NCI-H460 (cell line): ENCODE measurements at places on chromosomes 1 and 21. TPM values are rescaled to one million over a fixed set of nuclear protein-coding genes. Genes with fewer than 3 reads are reported as not detected.

DNA sequence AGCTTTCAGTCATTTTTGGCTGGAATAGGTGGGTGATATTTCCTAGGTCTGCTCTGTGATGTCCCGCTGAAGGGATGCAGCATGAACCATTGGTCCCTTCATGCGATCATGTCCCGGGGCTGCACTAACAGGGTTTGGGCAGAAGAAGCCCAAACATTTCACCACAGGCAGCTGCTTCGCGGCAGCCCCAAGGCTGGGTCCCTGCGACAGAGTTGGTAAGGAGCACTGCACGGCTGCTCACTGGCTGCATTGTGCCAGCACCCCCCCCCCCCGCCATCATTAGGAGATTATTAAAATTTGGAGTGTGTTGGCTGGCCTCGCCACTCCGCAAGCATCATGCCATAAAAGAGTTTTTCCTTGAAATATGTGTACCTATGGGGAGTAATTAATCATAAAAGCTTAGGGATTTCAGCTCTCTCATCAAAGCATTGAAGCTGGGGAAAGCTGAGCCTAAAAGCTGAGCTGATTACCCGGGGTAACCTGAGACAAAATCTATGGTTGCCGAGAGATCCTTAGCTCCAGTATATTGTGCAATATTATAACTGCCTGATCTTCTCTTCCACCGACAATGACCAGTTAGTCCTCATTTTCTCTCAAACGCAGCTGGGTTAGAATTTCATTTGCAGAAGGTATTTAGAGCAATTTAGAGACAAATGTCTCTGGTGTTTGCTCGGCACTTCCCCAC is 62.5 kb downstream of the PEX14 start:
- no peak for DNase-seq

DNA sequence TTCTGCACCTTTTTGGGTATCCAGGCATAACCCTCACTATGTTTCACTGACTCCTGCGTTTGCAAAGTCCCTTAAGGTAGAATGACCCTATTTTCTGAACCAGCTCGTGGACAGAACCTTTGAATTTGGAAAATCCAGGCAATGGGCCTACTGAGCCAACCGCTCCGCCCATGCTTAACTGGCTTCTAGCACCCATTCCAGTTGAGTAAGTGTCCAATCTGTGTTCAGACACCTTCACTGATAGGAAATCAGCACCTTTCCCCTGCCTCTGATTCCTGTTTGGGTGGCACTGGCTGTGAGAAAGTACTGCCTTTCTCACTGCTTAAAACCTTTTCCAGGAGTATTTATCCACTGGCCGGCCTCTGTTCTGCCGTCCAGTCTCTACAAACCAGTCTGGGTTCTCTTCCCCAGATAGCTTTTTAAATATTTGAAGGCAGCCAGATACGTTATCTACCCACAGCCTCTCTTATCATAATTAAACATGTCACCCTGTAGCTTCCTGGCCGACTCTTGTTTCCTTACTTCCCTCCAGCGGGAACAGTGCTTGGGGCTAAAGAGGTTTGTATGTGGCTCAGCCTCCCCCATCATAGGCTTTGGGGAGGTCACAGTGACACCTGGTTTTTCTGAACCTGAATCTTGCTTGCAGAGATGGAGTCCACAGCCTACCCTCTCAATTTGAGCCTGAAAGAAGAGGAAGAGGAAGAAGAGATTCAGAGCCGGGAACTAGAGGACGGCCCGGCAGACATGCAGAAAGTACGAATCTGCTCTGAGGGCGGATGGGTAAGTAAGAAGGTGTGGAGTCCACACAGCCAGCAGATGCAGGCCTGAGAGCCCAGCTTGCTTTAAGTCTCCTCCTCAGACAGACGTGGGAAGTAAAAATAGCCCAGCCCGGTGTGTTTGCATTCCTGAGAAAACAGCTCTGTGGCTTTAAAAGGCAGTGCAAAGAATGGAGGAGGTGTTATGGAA is 1.3 kb downstream of the POGK start:
- no peak for DNase-seq

GRCh38 chr1:204322339-204322868 is 37.3 kb downstream of the PLEKHA6 start:
- no peak for DNase-seq

- no peak for DNase-seq
Observed at GRCh38 chr1:248733566-248733965, 22.0 kb downstream of the LYPD8 start.

DNA sequence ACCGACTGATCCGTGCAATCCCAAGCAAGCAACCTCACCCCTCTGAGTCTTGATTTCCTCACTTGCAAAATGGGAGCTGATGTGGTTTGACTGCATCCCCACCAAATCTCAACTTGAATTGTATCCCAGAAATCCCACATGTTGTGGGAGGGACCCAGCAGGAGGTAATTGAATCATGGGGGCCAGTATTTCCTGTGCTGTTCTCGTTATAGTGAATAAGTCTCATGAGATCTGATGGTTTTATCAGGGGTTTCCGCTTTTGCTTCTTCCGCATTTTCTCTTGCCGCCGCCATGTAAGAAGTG is 58.4 kb downstream of the FHAD1 start:
- DNase-seq = no peak

DNA sequence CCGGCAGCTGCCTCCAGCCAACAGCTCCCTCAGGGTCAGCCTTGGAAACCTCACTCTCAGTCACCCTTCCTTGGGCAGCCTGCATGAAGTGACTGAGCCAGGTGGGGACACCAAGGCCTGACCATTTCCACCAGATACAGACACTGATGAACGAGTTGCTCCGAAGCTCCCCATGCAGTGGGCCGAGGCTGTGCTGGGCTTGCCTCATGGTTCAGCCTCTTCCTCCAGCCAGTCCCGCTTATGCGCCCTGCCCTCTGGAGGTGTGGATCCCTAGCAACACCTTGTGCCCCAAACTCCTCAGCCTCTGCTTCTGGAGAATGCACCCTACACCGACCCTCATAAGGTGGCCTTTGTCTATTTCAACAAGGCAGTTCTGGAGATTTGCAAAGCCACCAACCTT is 236.0 kb downstream of the RRAGC start:
- DNase-seq = no peak

- peak; percentile 64 for DNase-seq
Observed at GRCh38 chr1:230073371-230074035, 6.5 kb downstream of the GALNT2 start.

The NBPF20 gene
- 2.5 and 2.8 TPM in 2 replicates for total RNA-seq

The KMO gene
- 0.17 and 0.35 TPM in 2 replicates for total RNA-seq

The CFAP57 gene
- total RNA-seq = 0.46 and 0.69 TPM in 2 replicates
